ENCODE measurements at places on chromosomes 11 and 22.

GRCh38 chr22:19579115-19579811 lies 55.1 kb upstream of the CLDN5 start:
- no peak for DNase-seq
- H3K27ac ChIP-seq: peak overlapping the region; percentile 86
- H3K36me3 ChIP-seq: no peaks in the 10 kb centered on the region
- H3K4me3 ChIP-seq: peak overlapping the region; percentile 56
- H3K27me3 ChIP-seq: no peaks in the 10 kb centered on the region
- H3K4me1 ChIP-seq: peaks cover 45% of the 10 kb centered on the region

DNA sequence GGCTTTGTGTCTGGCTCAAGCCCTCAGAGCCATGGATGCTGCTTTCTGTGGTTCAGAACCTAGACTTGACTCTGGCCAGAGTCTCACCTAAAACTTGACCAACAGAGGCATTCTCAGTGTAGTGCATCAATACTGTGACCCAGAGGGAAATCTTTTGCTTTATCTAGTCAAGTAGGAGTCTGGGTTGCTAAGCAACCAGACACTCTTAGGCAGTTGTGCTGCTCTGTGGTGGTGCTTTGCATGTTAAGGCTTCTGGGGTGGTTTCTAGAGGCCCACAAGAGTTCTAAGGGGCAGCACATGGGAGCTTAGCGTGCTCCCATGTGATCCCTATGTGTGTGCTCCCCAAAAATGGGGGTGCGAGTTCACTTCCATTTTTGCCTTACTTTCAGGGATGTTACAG lies 224.6 kb upstream of the PLET1 start:
- no peak overlapping the region for H3K27ac ChIP-seq
- DNase-seq: no peak
- H3K4me3 ChIP-seq: no peak overlapping the region

DNA sequence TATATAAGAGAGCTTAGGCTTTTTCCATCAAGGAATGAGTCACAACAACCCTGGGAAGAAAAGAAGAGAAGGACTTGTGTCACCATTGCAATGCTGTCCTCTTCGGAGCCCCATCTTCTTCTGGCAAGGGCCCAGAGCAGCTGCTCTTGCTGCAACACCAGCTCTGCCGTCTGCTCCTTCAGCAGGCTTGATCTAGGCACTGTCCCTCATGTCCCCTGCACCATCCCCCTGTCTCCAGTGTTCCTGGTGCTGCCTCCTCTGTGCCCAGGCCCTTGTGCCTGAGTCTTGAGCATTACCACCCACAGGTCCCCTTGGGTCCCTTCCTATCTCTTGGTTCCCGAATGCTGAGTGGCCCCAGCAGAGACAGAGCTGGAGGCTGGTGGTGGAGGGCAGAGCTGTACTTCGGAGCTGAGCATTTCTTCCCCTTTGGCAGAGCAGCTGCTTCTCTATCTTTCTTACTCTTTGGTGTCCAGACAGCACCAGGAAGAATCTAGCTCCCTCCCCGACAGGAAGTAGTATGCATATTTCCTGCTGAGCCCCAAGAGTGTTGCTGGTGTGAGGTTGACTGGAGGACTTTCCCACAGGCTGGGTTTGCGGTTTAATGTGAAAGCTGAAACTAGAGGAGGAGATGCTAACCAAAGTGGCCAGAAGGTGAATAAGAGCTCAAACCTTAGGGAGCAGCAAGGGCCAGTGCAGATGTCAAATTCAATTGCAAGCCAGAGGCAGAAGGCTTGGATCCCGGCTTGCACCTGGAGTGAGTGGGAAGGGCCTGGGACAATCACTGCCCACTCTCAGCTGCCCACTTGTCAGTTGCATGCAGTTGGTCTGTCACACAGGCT lies 27.8 kb downstream of the WEE1 start:
- peaks cover 3% of the 10 kb centered on the region for H3K27me3 ChIP-seq
- H3K4me3 ChIP-seq: peak overlapping the region; percentile 84
- no peaks in the 10 kb centered on the region for H3K36me3 ChIP-seq
- H3K4me1 ChIP-seq: peaks cover 30% of the 10 kb centered on the region
- DNase-seq: peak; percentile 86

- no peaks in the 10 kb centered on the region for H3K36me3 ChIP-seq
- no peaks in the 10 kb centered on the region for H3K27me3 ChIP-seq
- no peak for DNase-seq
- no peak overlapping the region for H3K27ac ChIP-seq
- no peaks in the 10 kb centered on the region for H3K4me1 ChIP-seq
Measured at GRCh38 chr11:97739932-97740800, 1280.6 kb upstream of the CNTN5 start.

DNA sequence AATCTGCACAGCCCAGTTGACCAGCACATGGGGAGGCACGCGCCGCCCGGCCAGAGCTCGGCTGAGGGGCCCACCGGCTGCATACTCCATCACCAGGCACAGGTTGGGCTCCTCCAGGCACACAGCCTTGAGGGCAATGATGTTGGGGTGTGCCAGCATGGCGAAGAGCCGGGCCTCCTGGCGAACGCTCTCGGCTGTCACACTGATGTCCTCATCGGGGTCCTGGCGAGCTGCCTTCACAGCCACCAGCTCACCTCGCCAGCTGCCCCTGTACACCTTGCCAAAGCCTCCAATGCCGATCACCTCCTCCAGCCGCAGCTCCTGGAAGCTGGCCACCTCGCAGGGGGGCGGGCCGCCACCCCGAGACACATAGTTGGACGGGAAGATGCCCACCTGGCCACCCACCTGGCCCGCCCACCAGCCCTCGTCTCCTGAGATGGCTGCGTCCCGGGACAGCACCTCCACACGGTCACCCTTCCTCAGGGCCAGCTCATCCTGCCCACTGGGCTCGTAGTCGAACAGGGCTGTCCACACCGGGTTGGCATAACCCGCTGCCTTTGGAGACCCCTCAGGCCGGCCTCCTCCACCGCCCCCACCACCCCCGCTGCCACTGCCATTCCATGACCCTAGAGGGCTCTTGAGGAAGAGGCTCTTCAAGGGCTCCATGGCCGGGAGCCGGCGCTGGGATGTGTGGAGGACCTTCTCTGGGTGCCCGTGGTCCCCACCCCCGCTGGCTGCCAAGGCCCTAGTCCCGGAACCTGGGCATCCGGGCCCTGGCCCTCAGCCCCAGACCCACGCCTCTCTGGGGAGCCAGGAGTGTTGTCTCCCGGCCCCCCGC lies 711 bp downstream of the MAP3K11 start:
- peaks cover 35% of the 10 kb centered on the region for H3K36me3 ChIP-seq
- H3K4me3 ChIP-seq: peak overlapping the region; percentile 91
- peaks cover 3% of the 10 kb centered on the region for H3K27me3 ChIP-seq
- peak overlapping the region; percentile 93 for H3K27ac ChIP-seq
- H3K4me1 ChIP-seq: peaks cover 38% of the 10 kb centered on the region

- H3K27ac ChIP-seq: no peak overlapping the region
- no peak overlapping the region for H3K4me3 ChIP-seq
- no peaks in the 10 kb centered on the region for H3K36me3 ChIP-seq
- H3K27me3 ChIP-seq: no peaks in the 10 kb centered on the region
- DNase-seq: no peak
Measured at GRCh38 chr11:16912692-16913111, 101.5 kb downstream of the PLEKHA7 start.

DNA sequence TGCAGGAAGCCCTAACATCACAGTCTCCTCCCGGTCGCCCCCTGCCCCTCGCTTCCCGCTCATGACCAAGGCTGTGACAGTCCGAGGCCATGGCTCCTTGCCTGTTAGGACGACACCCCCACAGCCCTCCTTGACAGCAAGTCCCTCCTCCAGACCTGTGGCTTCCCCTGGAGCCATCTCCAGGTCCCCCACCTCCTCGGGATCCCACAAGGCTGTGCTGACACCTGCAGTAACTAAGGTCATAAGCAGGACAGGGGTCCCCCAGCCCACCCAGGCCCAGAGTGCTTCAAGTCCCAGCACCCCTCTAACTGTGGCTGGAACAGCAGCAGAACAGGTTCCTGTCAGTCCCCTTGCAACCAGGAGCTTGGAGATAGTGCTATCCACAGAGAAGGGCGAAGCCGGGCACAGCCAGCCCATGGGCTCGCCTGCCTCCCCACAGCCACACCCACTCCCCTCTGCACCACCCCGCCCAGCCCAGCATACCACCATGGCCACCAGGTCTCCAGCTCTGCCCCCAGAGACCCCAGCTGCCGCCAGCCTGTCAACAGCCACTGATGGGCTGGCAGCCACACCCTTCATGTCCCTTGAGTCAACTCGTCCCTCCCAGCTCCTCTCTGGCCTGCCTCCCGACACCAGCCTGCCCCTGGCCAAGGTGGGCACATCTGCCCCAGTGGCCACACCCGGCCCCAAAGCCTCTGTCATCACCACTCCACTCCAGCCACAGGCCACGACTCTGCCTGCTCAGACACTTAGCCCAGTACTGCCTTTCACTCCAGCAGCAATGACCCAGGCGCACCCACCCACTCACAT lies 63.2 kb downstream of the OTOG start:
- no peaks in the 10 kb centered on the region for H3K36me3 ChIP-seq
- H3K27me3 ChIP-seq: peaks cover 6% of the 10 kb centered on the region
- H3K4me3 ChIP-seq: no peak overlapping the region
- no peaks in the 10 kb centered on the region for H3K4me1 ChIP-seq
- DNase-seq: peak; percentile 2

GRCh38 chr11:94964934-94965333 lies 8.4 kb downstream of the CWC15 start:
- peaks cover 1% of the 10 kb centered on the region for H3K4me1 ChIP-seq
- peaks cover 61% of the 10 kb centered on the region for H3K36me3 ChIP-seq
- DNase-seq: no peak

DNA sequence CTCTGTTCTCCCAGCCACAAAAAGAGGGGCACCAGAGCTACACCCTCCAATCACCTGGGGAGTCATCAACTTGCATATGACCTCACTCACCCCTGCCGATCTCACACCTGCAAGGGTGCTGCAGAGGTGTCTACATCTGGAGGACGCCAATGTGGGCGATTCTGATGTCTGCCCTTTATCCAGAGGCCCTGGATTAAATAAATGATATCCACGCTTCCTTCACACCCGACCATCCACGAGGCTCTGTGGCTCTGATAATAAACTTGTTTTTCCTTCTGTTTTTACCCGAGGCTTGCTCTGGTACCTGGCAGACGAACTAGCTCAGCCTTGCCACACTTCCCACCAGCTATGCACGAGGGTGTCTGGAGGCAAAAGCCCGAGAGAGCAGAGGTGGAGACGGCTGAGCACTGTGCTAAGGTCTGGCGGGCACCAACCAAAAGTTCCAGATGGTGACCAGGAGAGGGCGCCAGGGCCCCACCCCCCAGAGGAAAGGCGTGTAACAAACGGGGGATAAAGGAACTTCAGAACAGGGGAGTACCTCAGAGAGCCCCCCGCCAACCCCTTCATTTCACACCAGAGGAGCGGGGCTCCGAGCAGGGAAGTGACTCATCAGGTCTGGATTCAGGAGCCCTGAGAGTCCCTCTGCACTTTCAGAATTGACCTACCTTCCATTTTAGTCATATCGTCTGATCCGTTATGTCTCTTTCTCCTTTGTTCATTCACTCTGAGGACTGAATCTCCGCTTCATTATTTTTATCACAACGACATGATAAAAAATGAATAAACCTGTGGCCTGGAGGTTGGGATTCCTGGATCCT lies 13.5 kb downstream of the SCN3B start:
- peaks cover 2% of the 10 kb centered on the region for H3K4me1 ChIP-seq

DNA sequence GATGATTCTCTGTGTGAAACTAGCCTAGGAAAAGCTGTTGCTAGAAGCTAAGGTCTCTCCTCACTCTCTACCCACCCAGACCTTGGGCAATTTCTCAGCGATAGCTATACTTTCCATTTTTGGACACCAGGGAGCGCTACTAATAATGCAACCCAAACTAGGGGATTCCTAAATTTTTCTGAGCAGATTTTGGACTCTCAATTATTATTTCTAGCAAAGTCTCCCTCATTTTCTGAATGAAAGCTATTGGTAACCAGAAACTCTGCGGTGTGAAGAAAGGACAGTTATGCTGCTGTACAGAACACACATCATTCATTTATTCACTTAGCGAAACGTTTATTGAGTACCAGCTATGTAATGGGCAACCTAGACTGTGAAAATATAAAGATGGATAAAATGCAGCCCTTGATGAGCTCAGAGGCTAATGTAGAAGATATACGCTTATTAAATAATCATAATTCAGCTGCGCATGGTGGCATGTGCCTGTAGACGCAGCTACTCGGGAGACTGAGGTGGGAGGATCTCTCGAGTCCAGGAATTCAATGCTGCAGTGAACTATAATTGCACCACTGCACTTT lies 6.1 kb upstream of the STIM1 start:
- no peak for DNase-seq
- H3K4me1 ChIP-seq: peaks cover 34% of the 10 kb centered on the region
- H3K4me3 ChIP-seq: no peak overlapping the region
- no peaks in the 10 kb centered on the region for H3K27me3 ChIP-seq

- no peak overlapping the region for H3K4me3 ChIP-seq
- no peak for DNase-seq
- peaks cover 9% of the 10 kb centered on the region for H3K4me1 ChIP-seq
- no peaks in the 10 kb centered on the region for H3K27me3 ChIP-seq
- no peaks in the 10 kb centered on the region for H3K36me3 ChIP-seq
Measured at GRCh38 chr22:25091458-25091857, 108.2 kb upstream of the CRYBB3 start.

GRCh38 chr11:68142028-68142412 lies 20.8 kb upstream of the CHKA start:
- H3K27ac ChIP-seq: peak overlapping the region; percentile 65
- peaks cover 5% of the 10 kb centered on the region for H3K27me3 ChIP-seq
- H3K36me3 ChIP-seq: no peaks in the 10 kb centered on the region
- H3K4me1 ChIP-seq: peaks cover 2% of the 10 kb centered on the region
- H3K4me3 ChIP-seq: peak overlapping the region; percentile 32
- DNase-seq: peak; percentile 70

GRCh38 chr11:129352676-129353075 lies 23.0 kb upstream of the BARX2 start:
- peaks cover 5% of the 10 kb centered on the region for H3K27me3 ChIP-seq
- H3K27ac ChIP-seq: no peak overlapping the region
- H3K36me3 ChIP-seq: no peaks in the 10 kb centered on the region
- H3K4me3 ChIP-seq: no peak overlapping the region
- DNase-seq: no peak
